ENCODE measurements at places on chromosomes 3 and 15.
A peak's percentile ranks its signal among the peaks of the same experiment; 100 is the strongest.

- DNase-seq, result no peak
Observed at GRCh38 chr3:65098400-65098799, 410.6 kb upstream of the ADAMTS9 start.

- DNase-seq, result peak; percentile 62
Observed at GRCh38 chr15:93028632-93029213, 60.3 kb downstream of the RGMA start.

GRCh38 chr3:74003734-74004133 is 379.0 kb upstream of the PDZRN3 start:
- no peak for DNase-seq

DNA sequence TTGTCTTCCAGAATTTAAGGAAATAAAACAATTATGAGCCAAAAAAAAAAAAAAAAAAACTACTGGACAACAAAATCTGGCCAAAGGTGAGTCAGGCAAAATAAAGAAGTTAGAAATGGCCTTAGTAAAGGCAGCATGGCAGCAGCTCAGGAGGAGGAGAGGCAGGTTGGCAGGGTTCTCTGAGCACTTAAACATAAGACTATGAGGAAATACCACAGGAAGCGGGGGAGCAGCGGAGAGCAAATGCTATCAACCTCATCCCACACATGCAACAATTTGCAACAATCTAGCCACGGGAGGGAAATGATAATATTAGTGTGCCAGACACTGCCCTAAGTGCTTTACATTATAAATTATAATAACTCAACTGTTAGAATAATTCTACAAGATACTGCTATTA is 247.3 kb upstream of the NSMCE3 start:
- no peak for DNase-seq

DNA sequence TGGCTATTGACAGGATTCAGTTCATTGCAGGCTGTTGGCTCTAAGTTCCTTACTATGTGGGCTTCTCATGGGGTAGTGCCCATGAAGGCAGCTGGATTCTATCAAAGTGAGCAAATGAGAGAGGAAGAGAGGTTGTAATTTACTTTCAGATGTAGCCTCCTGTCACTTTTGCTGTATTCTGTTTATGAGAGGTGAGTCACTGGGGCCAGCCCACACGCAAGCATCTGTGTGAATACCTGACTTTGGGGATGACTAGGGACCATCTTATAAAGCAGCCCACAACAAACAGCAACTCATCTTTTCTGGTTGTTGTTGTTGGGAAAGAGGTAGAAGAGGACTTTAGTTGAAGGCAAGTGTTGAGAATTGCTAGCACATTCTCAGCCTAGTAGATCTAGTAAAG is 506.3 kb upstream of the GRM7 start:
- DNase-seq, result no peak

DNA sequence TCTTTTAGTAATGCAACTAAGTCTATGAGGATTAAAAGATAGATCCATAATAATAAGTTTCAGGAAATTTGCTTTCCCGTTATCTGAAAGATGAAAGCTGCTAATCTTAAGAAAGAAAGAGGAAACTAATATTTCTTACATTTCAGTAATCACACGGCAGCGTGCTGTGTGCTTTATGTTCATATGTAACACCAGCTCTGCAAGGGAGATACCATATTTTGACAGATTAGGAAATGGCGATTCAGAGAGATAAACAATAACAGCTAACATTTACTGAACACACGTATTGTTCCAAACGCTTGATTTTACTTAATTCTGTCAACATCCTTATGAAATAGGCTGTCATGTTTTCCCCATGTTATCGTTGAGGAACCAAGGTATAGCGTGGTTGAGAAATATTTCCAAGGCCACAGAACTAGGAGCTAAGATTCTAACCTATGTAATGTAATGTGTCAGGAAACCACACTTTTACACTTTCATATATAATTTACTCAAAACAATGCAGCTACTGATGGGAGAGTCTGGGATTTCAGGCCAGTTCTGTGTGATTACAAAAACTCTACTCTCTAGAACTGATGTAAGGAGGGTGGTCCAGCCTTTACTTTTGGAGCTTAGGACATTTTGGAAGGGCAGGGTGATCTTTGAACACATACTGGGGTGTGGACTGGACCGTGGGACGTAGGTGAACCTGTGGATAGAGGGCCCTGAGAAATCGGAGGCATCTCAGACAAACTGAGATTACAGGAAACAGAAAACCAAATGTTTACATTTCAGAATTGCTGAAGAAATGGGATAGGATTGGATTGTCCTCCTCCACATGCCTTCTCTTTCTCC is 100.6 kb downstream of the IL1RAP start:
- peak; percentile 52 for DNase-seq

GRCh38 chr15:41416128-41416741 is 660 bp upstream of the RTF1 start:
- DNase-seq, result no peak

DNA sequence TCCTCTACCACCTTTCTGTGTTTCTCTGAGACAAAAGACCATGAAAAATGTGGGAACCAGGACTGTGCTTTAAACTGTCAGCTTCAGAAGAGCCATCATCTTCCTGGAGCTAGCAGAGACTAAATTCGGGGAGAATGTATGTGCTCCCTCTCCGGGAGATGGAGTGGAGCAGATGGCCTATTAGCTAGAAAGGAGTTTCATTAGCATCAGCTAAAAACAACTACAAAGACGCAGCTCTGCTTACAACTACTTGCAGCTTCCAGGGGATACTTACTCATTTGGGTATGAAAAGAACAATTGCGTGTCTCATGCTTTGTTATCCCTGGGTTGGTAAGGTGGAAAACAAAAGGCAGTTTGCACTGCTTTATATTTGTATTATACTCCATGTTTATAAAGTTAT is 159.6 kb downstream of the MFSD1 start:
- no peak for DNase-seq

All from hematopoietic multipotent progenitor cell treated with erythropoietin and hydrocortisone succinate and interleukin-3 and kit ligand, for 4 days (in vitro differentiated cells).